ENCODE measurements at places on chromosomes 6 and 20.

DNA sequence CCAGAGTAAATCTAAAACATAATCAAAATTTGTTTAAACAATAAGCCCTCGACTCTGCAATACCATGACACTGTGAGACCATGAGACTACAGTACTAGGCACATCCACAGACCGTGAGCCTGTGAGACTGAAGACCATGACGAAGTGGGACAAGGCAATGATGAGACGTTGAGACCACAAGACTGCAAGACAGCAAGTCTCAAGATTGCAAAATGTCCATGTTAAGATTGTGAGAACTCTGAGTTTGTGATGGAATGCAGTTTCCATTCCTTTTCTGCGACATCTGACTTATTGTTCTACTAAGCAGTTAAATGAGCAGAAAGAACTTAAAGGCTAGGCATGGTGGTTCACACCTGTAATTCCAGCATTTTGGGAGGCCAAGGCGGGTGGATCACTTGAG is 102.1 kb upstream of the PHACTR1 start:
- no peaks in the 10 kb centered on the region for H3K4me1 ChIP-seq
- H3K36me3 ChIP-seq, result no peaks in the 10 kb centered on the region
- H3K27me3 ChIP-seq, result peaks cover 10% of the 10 kb centered on the region
- H3K27ac ChIP-seq, result no peak overlapping the region
- no peak overlapping the region for H3K4me3 ChIP-seq

DNA sequence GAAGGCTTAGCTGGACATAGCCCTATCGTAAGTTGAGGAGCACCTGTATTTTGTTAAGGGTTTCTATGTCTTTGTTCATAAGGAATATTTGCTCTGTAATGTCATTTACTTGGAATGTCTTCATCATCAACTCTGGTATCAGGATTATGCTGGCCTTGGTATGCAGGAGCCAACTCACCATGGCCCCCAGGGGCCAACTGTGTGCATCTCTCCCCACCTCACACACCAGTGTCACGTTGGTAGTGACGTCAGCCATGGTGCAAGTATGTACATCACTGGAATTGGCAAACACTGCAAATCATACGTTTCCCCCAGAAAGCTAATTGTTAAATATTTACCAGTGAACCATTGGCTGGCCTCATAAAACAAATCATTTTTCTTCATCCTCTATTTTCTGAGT is 70.8 kb downstream of the YTHDF1 start:
- no peak overlapping the region for H3K4me3 ChIP-seq
- H3K27ac ChIP-seq, result no peak overlapping the region
- H3K27me3 ChIP-seq, result no peaks in the 10 kb centered on the region
- DNase-seq, result no peak

- H3K27me3 ChIP-seq, result no peaks in the 10 kb centered on the region
- no peaks in the 10 kb centered on the region for H3K4me1 ChIP-seq
- no peaks in the 10 kb centered on the region for H3K36me3 ChIP-seq
- H3K4me3 ChIP-seq, result no peak overlapping the region
These were observed 58.0 kb downstream of the PACRG start for GRCh38 chr6:162785632-162786242.

DNA sequence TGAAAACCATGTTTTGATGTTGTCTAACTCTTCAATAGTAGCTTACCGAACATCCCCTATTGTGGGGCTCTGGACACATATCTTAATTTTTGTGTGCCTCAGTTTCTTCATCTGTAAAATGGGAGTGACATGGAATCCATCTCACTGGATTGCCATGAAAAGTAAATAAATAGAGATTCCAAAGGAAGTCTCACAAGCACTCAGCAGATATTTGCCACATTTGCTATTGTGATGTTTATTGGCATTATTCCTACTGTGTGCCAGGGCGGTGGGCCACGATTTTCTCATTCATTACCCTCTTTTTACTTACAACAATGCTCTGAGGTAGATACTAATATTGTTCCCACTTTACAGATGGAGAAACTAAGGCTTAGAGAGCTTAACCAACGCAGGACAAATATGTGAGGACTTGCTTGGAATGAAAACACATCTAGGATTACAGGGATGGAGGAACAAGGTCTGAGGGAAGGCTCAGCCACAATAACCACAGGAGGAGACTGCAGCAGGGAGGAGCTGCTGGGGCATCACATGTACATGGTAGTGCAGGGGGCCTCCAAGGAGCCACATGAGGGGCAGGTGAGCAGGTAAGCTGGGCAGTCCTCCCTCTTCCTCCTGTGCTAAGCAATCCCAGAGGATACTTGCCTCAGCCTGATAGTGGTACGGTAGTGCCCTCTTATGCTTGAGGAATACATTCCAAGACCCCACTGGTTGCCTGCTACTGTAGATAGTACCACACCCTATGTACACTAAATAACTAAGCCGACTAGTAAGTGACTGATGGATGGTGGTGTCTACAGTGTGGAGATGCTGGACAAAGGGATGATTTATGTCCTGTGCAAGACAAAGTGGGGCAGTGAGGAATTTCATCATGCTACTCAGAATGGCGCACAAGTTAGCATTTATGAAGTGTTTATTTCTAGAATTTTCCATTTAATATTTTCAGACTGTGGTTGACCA is 176.9 kb downstream of the FOXA2 start:
- H3K4me1 ChIP-seq, result peaks cover 10% of the 10 kb centered on the region
- no peak for DNase-seq
- H3K27ac ChIP-seq, result no peak overlapping the region
- no peak overlapping the region for H3K4me3 ChIP-seq
- no peaks in the 10 kb centered on the region for H3K27me3 ChIP-seq

GRCh38 chr6:161853657-161854056 is 579.8 kb upstream of the AGPAT4 start:
- DNase-seq, result no peak
- H3K27me3 ChIP-seq, result no peaks in the 10 kb centered on the region
- no peaks in the 10 kb centered on the region for H3K4me1 ChIP-seq
- H3K4me3 ChIP-seq, result no peak overlapping the region
- no peak overlapping the region for H3K27ac ChIP-seq

GRCh38 chr20:62682912-62683517 is 25.6 kb upstream of the NTSR1 start:
- no peaks in the 10 kb centered on the region for H3K36me3 ChIP-seq
- peaks cover 6% of the 10 kb centered on the region for H3K4me1 ChIP-seq
- H3K27me3 ChIP-seq, result peaks cover 5% of the 10 kb centered on the region
- no peak for DNase-seq
- H3K27ac ChIP-seq, result no peak overlapping the region

DNA sequence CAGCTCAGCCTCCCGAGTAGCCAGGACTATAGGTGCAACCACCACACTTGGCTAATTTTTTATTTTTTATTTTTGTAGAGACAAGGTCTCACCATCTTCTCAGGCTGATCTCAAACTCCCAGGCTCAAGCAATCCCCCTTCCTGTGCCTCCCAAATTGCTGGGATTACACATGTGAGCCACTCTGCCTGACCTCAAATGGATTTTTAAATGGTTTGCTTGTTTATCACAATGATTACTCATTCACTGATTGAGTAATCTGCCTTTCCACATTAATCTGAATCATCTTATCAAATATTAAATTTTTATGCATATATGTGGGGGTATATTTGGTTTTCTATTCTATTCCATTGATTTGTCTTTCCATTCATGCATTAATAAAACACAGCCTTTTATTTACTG is 9.4 kb upstream of the KHDC1L start:
- H3K4me3 ChIP-seq, result no peak overlapping the region
- H3K27me3 ChIP-seq, result no peaks in the 10 kb centered on the region
- H3K4me1 ChIP-seq, result no peaks in the 10 kb centered on the region
- no peak for DNase-seq
- no peaks in the 10 kb centered on the region for H3K36me3 ChIP-seq

DNA sequence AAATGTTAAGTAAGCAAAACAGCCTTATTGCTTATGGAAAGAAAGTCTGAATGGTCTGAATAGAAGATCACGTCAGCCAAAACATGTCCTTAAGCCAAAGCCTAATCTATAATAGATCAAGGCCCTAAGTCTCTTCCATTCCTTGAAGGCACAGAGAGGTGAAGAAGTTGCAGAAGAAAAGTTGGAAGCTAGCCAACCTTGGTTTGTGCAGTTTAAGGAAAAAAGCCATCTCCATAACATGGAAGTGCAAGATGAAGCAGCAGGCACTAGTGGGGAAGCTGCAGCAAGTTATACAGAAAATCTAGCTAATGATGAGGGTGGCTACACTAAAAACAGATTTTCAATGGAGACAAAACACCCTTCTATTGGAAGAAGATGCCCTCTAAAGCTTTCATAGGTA is 29.1 kb downstream of the LRRN4 start:
- H3K4me1 ChIP-seq, result no peaks in the 10 kb centered on the region
- peaks cover 9% of the 10 kb centered on the region for H3K36me3 ChIP-seq
- DNase-seq, result no peak
- H3K27ac ChIP-seq, result no peak overlapping the region
- H3K4me3 ChIP-seq, result no peak overlapping the region
- no peaks in the 10 kb centered on the region for H3K27me3 ChIP-seq

DNA sequence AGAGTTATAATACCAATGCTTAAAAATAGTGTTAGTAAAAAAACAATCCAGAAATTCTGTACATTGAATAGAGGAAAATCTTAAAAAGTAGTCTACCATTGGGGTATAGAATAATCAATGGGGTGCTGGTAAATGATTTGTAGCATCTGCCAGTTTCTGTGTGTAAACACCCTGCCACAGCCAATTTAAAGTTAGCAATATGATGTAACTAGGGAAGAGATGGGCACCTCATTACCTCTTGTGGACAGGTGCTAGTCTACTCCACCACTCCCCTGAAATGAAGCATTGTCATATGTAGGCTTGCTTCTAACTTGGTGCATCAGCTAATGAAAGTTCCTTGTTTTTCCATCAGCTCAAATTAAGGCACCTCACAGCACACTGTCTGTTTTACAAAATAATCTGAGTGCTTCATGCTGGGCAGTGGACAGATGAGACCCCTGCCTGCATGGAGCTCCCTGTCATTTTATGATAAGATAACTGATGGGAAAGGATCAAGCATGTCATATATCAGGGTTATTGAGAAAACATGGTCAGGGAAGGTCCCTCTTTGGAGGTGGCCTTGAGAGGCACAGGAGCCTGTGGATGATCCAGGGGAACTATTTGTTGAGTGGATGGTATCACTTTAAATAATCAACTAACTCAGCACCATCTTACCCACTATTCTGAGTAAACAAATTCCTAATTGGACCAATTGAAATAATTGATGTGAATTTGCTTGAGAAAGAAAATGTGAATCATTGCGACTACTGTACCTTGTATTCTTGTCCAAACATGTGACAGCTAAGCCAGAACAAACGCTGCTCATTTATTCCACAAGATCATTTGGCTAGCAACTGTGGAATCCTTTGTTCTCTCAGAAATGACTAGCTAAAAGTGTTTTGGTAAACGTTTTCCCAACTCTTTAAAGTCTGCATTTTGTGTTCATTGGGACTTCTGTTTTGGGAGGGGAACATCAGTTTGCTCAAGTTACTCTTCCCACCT is 45.9 kb upstream of the CSE1L start:
- H3K4me1 ChIP-seq, result no peaks in the 10 kb centered on the region
- H3K27me3 ChIP-seq, result no peaks in the 10 kb centered on the region
- no peak overlapping the region for H3K27ac ChIP-seq

DNA sequence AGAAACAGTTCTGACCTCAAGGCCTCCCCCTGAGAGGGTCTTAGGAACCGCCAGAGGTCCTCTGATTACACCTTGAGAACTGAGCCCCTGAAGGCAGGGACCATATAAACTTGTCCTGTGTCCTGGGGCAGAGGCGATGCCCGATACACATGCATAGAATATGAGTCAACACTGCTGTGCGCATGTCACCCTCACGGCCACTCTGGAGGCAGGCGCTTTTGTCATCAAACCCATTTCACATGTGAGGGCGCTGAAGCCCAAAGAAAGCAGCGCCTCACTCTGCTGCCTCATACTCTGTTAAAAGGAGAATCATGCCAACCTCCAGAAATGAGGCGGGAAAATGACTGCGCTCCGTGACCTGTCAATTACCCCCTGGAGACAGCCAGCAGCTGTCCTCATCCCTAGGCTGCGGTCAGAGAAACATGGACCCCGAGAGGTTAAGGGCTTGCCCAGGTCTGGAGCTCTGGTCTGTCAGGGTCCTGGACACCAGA is 158.3 kb downstream of the GRM4 start:
- H3K27ac ChIP-seq, result no peak overlapping the region
- DNase-seq, result no peak
- H3K27me3 ChIP-seq, result peaks cover 8% of the 10 kb centered on the region
- H3K36me3 ChIP-seq, result no peaks in the 10 kb centered on the region
- H3K4me3 ChIP-seq, result no peak overlapping the region

GRCh38 chr6:98574984-98575383 is 259.4 kb upstream of the POU3F2 start:
- no peak overlapping the region for H3K27ac ChIP-seq
- no peaks in the 10 kb centered on the region for H3K27me3 ChIP-seq
- H3K4me3 ChIP-seq, result no peak overlapping the region
- no peak for DNase-seq
- H3K36me3 ChIP-seq, result no peaks in the 10 kb centered on the region
- no peaks in the 10 kb centered on the region for H3K4me1 ChIP-seq

DNA sequence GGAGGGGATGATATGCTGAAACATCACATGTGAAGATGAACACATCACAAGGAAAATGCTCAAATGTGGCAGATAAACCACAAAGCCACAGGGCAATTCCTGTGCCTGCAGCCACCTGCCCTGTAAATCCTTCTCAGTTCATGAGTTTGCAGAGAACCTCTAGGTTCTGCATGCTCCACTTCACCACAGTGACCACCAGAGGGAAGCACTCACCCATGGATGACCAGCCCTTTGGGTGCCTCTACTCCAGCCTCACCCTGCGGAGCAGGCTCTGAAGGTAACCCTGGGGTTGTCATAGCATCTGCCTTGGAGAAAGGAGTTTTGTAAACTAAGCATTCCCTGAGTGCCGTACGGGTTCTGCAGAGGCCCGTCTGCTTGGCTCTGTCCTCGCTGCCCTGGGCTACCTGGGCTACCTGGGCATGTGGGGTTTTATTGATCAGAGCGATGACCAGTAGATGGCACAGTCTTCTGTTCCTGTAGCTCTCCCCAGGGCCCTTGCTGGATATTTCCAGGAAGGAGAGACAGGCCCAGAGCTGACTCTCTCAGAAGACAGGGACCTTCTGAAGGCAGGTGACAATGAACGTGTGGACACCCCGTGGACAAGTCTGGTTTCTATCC is 31.7 kb upstream of the CST1 start:
- H3K36me3 ChIP-seq, result no peaks in the 10 kb centered on the region
- no peak overlapping the region for H3K27ac ChIP-seq
- H3K27me3 ChIP-seq, result no peaks in the 10 kb centered on the region
- no peak overlapping the region for H3K4me3 ChIP-seq

GRCh38 chr20:45323731-45324130 is 15.6 kb upstream of the MATN4 start:
- H3K27me3 ChIP-seq, result no peaks in the 10 kb centered on the region
- H3K27ac ChIP-seq, result no peak overlapping the region
- H3K4me3 ChIP-seq, result no peak overlapping the region

- no peaks in the 10 kb centered on the region for H3K36me3 ChIP-seq
- no peaks in the 10 kb centered on the region for H3K27me3 ChIP-seq
- H3K4me1 ChIP-seq, result no peaks in the 10 kb centered on the region
- H3K27ac ChIP-seq, result no peak overlapping the region
- no peak overlapping the region for H3K4me3 ChIP-seq
These were observed 34.0 kb downstream of the KIAA1755 start for GRCh38 chr20:38226553-38226952.
